Stimulated activated CD8-positive, alpha-beta memory T cell treated with anti-CD3 and anti-CD28 coated beads, Interleukin-7, amount 100 ng/mL, for 1 hour (primary cell): ENCODE measurements at places on chromosomes 11 and 22.

- no peak for DNase-seq
Observed at GRCh38 chr11:130243816-130244215, 70.9 kb downstream of the ZBTB44 start.

GRCh38 chr11:128904656-128905344 is 13.6 kb downstream of the KCNJ5 start:
- DNase-seq, result no peak

DNA sequence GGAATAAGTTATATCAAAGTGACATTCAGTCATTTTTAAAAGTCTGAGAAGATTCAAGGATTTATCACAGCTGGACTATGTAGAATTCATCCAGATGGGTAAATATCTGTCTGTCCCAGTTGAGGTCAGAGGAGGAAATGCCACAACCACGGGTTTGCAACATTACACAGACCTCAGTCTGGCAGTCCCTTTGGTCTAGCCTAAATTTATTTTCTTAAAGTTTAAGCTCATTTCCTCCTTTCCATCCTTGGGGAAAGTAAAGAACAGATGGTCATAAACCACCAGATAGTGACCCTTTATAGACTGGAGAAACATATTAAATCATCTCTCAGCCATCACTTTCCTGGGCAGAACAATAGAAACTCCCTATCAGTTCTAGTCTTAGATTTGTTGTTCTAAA is 238.4 kb upstream of the DDI1 start:
- no peak for DNase-seq

DNA sequence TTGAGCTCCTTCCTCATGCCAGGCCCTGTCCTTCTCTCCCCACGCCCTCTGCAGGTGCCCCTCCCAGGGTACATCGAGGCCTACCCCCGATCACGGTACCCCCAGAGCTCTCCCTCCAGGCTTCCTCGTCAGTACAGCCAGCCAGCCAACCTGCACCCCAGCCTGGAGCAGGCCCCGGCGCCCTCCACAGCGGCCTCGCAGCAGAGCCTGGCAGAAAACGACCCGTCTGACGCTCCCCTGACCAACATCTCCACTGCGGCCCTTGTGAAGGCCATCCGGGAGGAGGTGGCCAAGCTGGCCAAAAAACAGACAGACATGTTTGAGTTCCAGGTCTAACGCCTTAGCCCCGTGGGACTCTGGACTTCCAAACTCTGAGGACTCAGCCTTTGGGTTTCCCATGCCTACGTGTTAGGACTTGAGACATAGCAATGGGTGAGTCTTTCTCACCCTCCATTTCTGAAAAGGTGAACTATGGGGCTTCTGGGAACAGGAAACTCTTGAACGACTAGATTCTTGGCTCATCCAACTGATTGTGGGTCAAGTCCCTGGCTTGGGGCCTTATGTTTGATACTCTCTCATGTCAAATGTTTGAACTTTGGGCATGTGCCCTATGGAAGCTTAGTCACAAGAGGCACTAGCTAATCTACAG is 32.7 kb downstream of the C11orf91 start:
- no peak for DNase-seq

GRCh38 chr11:47980907-47981621 is 705 bp downstream of the PTPRJ start:
- no peak for DNase-seq
